ENCODE measurements at places on chromosomes 4 and X.

GRCh38 chr4:78002260-78002659, 54.9 kb upstream of the FRAS1 start:
- no peak for DNase-seq

DNA sequence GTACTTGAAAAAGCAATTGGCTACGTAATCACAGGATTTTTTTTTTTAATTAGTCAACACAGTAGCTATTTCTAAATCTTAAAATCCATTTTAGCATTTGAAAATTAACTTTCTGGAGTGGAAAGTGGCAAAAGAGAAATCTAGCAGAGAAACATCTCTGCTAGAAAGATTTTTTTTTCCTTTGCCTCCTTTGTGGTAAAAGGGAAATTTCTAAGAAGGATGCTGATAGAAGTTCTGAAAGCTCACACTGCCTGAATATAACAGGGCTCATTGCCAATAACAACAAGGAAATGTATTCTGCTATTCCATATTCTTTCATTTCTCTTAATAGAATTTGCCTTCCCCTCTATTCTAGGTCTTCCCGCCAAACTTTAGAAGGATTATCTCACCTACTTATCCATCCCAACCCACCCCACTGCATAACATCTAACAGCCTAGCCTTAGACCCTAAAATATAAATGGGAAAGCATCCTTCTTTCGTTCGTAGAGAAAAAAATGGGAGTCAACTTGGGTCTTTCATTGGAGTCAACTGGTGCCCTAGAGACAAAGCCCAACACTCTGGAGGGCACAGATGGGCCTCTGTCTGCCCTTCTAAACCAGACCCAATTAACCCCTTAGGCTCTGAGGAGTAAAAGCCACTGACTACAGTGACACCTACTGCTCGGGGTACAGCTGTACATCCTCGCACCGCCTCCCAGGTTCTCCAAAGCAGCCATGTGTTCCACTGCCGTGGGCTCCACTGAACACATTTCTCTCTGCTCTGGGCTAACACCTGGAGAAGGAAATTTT, 103.9 kb downstream of the MAML3 start:
- no peak for DNase-seq

- DNase-seq, result no peak
Measured at GRCh38 chr4:40199179-40199670, 2.4 kb downstream of the RHOH start.

DNA sequence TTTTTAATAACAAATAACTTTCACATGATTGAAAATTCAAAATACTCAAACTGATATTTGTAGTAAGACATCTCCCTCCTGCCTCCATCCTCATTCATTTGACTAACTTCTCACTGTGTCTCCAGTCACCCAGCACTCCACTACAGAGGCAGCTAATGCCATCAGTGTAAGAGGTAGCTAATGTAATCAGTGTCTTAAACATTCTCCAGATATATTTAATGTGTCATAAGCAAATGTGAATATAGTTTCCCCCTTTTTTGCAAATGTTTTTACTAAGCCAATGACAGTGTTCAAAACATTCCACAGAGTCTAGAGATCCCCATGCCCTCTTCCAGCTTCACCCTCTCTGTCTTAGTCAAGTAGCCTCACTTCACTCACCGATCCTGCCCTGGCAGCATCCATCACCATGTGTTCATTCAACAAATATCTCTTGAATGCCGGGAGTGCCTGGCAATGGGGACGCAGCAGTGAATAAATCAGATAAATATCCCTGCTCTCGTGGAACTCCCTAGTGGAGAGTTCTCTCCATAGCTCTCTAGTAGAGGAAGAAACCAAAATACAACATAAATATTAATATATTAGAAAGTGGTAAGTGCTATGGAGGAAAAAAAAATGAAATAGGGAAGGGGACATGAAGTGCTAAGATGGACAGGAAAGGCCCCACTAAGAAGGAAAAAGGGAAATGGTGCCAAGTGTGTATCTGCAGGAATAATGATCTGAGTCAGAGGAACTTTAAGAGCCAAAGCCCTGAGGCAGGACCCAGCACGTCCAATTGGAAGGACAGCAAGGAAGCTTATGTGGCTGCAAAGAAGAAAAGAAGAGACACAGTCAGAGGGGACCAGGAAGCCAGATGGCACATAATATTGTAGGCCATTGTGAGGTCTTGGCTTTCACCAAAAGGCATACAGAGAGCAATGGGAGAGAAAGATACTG, 18.7 kb downstream of the SCFD2 start:
- no peak for DNase-seq

- DNase-seq, result no peak
Measured at GRCh38 chr4:122764821-122765215, 32.3 kb downstream of the BBS12 start.

DNA sequence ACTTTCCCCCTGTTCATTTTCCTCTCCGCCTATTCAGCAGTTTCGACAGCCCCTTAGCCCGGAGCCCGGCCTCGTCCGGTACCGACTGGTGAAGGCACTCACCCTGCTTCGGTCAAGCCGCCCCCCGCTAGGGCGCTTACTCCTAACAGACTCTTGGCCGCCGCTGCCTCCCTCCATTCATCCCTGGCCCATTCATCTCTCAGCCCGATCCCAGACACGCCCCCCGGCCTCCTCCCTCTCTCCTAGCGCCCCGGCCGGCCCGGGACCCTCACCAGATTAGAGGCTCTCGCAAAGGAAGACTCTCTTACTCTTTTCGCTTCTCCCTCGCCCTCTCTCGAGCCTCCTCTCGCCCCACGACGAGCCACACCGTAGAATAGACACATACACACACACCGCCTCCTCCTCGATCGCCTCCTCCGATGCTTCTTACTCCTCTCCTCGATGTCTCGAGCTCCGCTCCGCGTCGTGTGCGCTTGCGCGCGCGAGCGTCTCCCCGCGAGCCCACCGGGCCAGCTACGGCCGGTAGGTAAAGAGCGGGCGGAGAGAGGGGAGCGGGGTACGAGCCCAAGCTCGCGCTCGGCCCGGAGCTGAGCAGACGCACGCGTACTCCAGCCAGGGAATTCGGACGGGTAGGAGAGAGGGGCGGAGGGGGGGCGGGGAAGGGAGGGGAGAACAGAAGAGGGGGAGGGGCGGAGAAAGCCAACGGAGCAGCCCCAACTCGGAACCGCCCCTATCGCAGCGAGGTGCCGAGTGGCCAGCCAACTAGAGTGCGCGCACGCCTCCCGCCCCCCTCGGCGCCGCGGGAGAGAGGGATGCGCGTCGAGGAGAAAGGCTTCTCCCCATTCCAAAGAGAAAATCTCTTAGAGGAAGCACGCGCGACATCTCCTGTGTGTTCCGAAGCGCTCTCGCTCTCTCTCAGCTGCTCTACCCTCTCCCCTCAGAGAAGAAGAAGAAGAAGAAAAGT, at the start of gene WNK3:
Gene WNK3 (minus strand): TSS at position 633 of the 964 bp plus-strand sequence.
- peak; percentile 2 for DNase-seq

- no peak for DNase-seq
Measured at GRCh38 chrX:14476205-14476604, 53.1 kb upstream of the GLRA2 start.

GRCh38 chr4:3022651-3023050, 51.7 kb downstream of the HTT-AS start:
- no peak for DNase-seq

GRCh38 chrX:111386615-111387233, 25.3 kb downstream of the DCX start:
- DNase-seq, result no peak
